Stimulated activated CD8-positive, alpha-beta memory T cell treated with anti-CD3 and anti-CD28 coated beads, Interleukin-7, amount 100 ng/mL, for 4 hours (primary cell): ENCODE measurements at places on chromosomes 1 and 21.

- no peak for DNase-seq
These were observed 996.7 kb upstream of the ADGRL4 start for GRCh38 chr1:80003250-80003649.

- no peak for DNase-seq
These were observed 333.2 kb downstream of the KCNH1 start for GRCh38 chr1:210800756-210801155.

DNA sequence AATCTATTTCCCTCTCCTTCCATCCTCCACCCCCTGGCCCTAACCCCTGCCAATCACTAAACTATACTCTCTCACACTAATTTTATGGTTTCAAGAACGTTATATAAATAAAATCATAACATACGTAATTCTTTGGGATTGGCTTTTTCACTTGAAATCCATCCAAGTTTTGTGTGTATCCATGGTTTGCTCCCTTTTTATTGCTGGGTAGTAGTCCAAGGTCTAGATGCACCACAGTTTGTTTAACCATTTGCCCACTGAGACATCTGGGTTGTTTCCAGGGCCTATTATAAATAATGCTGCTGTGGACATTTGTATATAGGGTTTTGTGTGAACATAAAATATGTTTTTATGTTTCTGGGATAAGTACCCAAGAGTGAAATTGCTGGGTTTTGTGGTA, 61.4 kb downstream of the TEX35 start:
- DNase-seq = no peak

- no peak for DNase-seq
These were observed 179.0 kb downstream of the PTPRU start for GRCh38 chr1:29415156-29415830.

GRCh38 chr1:96683931-96684330, 37.7 kb upstream of the PTBP2 start:
- DNase-seq = no peak
